ENCODE measurements at places on chromosomes 1 and 21. TPM values are rescaled to one million over a fixed set of nuclear protein-coding genes. Genes with fewer than 3 reads are reported as not detected.

GRCh38 chr1:63892632-63893395, 119.0 kb downstream of the ROR1 start:
- DNase-seq, result no peak

The C1QA gene
- not detected for total RNA-seq

DNA sequence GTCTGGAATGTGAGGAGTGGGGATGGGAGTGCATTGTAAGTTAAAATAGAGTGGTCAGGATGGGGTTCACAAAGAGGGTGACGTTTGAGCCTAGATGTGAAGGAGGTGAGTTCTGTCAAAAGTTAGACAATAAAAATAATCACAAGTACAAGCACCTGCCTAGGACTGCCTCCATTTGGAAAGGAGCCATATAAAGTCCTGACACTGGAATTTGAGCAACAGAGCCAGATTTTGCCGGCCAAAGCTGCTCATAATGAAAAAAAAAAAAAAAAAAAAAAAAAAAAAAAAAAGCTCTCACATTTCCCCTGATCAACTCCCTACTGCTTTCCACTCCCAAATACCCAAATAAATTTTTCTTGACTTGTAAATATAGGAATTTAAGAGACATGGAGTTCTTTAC, 4.1 kb downstream of the PALMD start:
- DNase-seq, result no peak

GRCh38 chr1:20321573-20321972, 30.9 kb downstream of the VWA5B1 start:
- no peak for DNase-seq

DNA sequence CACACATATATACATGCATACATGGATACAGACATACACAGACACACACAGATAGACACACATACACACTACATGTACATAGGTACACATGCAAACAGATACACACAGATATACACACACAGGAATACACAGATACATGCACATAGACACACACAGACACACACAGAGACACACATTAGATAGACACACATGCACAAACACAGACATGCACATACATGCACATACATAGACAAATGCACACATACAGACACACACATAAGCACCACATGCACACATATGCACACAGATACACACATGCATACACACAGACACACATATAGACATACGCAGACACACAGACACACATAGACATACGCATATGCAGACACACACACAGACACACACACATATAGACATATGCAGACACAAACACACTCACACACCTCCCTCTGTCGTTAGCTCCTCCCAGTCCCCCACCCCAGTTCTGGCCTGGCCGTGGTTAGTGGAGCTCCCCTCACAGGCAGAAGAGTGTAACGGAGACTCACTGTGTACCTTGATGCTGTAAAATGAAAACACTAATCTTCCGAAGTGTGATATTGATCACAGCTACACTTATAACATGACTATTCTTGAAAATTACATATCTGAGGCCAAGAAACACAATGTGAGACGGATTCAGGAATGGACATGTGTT, 7.6 kb downstream of the UBASH3A start:
- DNase-seq, result no peak

The BOLA1 gene
- 11.5 TPM for total RNA-seq

DNA sequence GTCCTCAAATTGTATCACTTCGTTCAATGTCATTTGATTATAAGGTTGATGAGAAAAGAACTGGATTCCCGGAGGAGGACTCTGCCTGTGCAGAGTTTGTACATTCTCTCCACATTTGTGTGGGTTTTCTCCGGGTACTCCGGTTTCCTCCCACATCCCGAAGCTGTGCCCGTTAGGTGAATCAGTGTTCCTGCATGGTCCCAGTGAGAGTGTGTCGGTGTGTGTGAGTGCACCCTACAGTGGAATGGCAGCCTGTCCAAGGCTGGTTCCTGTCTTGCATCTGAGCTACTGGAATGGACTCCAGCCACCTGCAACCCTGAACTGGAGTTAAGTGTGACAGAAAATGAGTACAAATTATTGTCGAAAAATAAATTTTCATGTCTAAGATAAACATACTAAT, 92.2 kb upstream of the KCTD3 start:
- no peak for DNase-seq

GRCh38 chr1:94239051-94239450, 1.7 kb upstream of the ARHGAP29 start:
- DNase-seq, result no peak

DNA sequence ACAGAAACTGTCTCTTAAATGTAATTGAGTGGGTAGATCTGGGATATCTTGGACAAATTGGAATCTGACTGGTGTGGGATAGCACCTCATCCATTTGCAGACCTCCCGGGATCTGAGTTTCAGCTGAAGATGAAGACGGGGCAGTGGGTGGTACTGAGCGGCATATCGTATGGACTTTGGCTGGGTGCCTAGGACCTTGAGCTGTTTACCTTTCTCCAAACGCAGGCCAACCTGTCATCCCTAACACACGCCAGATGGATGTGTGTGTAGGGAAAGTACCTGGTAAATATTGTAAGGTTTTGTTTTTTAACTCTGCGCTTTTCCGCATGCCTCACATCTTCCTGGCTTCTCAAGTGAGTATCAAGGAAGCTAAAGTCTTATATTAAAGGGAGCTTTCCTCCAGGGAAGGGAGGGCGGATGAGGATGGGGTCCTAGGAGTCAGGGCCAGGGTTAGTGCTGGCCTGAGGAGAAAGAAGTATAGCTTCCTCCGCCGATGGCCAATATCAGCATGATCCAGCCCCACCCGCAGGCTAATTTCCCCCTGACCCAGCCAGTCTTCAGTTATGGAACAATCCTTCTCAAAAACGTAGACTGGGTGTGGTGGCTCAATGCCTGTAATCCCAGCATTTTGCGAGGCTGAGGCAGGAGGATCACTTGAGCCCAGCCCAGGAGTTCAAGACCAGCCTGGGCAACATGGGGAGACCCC, 26.2 kb downstream of the ATP8B2 start:
- DNase-seq, result no peak

The KLHDC9 gene
- 1.6 TPM for total RNA-seq

The ANXA9 gene
- total RNA-seq, result not detected

The LRRC71 gene
- total RNA-seq, result not detected

GRCh38 chr1:202959276-202959620, 1.1 kb upstream of the ADIPOR1 start:
- DNase-seq, result no peak

GRCh38 chr1:58249388-58249736, 297.2 kb downstream of the OMA1 start:
- DNase-seq, result no peak

GRCh38 chr1:113872219-113872935, 865 bp upstream of the PTPN22 start:
- no peak for DNase-seq

The KLHDC7A gene
- not detected for total RNA-seq

The LCE3B gene
- not detected for total RNA-seq

DNA sequence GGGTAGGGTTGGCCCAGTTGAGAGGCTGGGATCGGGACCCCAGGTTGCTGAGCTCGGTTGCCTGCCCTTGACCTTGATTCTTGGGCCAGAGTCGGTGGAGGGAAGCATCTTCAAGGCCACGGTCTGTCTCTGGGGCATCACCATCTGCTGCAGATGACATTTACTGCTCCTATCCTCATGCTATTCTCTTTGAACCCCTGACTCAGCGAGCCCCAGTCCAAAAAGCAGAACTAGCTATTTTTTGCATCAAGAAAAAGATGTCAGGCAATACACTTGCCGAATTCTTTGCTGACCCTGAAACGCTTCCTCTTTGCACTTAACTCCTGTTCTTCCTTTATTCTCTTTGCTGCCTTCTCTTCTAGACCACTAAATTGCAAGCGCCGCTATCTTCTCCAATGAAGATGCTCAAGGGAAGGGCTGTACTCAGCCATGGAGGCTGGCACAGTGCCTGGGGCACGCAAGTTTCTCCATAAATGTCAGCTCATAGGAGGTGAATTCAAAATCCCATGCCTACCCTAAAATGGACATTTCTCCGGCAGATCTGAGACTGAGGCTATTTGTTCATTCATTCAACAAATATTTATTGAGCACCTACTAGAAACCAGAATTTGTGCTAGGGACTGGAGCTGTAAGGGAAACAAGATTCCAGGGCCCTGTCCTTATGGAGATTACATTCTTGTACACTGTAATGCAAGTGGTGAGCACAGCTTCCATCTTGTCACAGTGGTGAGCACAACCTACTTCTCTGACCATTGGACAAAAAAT, 20.5 kb upstream of the CAPZB start:
- no peak for DNase-seq

The TSPEAR gene
- total RNA-seq, result 0.15 TPM

The CD5L gene
- total RNA-seq, result not detected

- DNase-seq, result no peak
Measured at GRCh38 chr1:236850077-236850979, 55.2 kb downstream of the MTR start.

DNA sequence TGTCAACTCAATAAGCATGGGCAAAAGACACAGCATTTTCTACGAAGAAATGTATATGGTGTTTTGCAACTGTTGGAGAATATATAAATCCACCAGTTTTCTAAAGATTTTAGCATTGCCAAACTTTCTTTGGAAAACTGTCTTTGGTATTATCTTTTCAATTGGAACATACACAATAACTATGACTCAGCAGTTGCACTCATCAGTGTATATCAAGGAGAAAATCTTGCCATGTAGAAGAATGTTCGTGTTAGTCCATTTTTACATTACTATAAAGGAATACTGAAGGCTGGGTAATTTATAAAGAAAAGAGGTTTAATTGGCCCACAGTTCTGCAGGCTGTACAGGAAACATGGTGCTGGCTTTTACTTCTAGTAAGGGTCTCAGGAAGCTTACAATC, 41.1 kb downstream of the PRKAA2 start:
- no peak for DNase-seq

- DNase-seq, result no peak
Measured at GRCh38 chr1:194071205-194071604, 884.8 kb upstream of the B3GALT2 start.

- DNase-seq, result no peak
Measured at GRCh38 chr1:216723274-216723780, at the start of gene ESRRG. Gene ESRRG, minus strand, starts transcription at chr1:216723429. Its CDS starts 130 bp downstream, at chr1:216723299.

The LINGO4 gene
- total RNA-seq, result not detected

The GPR161 gene
- total RNA-seq, result 30.8 TPM

DNA sequence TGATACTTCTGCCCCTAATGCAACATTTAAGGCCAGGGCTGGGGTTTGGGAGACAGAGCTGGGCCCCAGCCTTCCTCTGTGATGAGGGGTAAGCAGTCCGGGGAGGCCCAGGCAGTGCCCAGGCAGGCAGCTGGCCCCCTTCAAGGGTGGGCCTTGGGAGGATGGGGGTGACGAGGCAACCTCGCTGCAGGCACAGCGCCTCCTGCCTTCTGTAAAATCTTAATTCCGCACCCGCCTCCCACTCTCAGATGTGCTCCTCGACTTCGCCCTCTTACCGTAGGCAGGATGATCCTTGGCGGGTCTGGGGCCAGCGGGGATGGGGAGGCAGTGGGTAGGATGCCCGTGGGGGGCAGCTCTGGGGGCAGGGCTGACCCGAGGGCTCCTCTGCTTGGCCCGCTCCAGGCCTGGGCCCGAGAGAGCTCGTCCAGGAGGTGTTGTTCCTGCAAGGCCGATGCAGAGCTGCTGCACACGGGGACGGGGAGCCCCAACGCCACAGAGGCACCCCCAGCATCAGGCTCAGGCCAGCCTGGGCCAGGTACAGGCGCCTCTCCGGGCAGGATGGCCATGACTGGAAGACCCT, 9.1 kb downstream of the C21orf58 start:
- no peak for DNase-seq

GRCh38 chr1:176717066-176717750, 254.2 kb downstream of the PAPPA2 start:
- DNase-seq, result no peak

GRCh38 chr1:116096013-116096618, 15.1 kb upstream of the MAB21L3 start:
- DNase-seq, result no peak

DNA sequence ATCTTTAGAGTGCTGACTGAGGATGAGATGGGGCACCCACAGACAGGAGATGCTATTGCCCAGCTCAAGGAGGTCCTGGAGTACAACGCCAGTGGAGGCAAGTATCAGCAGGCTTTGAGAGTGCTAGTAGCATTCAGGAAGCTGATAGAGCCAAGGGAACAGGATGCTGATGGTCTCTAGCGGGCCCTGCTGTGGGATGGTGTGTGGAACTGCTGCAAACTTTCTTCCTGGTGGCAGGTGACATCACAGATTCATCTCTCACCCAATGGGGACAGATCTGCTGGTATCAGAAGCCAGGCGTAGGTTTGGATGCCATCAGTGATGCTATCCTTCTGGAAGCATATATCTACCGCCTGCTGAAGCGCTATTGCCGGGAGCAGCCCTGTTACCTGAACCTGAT, 609.8 kb upstream of the NCAM2 start:
- DNase-seq, result no peak

DNA sequence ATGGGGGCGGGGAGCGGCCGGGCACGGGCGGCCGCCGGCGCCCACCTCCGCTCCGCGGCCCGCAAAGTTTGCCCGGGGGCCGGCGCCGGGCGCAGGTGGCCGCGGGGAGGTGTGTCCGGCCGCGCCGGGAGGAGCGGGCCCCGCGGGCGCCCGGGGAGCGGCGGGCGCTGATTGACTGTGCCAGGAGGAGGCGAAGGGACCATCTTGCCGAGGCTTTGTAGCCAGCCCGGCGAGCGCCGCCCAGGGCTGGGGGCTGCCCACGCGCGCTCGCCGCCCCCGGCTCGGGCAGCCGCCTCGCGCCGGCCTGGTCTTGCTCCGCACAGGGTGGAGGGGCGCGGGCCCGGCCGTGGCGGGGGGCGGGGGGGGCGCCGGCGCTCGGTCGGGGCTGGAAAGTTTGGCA, 432 bp downstream of the EPHB2 start:
- DNase-seq, result no peak

DNA sequence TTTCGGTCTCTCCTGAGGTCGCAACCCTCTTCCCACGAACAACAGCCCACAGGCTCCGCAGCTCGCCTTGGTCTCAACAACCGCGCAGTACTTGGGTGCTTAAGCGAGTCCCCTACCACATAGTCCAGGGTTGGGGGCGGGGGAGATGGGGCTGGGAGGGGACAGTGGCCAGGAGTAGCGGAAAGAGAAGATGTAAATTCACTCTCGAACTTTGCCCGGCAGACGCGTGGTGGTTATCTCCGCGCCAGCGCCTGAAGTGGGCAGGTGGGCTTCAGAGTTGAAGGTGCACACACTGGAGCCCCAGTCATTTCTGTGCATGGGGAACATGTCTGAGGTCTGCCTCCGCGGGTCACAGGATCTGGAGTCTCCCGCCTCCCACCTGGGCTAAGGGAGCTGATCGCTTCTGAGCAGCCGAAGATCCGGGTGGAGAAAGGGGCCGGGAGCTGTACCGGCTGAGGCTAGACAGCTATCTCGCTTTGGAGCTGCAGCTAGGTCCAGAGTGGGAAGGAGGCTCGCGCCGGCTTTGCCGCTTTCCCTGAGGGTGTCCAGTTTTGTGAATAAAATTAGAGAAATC, 4.3 kb upstream of the FOXD2 start:
- no peak for DNase-seq

The OXCT2 gene
- not detected for total RNA-seq

DNA sequence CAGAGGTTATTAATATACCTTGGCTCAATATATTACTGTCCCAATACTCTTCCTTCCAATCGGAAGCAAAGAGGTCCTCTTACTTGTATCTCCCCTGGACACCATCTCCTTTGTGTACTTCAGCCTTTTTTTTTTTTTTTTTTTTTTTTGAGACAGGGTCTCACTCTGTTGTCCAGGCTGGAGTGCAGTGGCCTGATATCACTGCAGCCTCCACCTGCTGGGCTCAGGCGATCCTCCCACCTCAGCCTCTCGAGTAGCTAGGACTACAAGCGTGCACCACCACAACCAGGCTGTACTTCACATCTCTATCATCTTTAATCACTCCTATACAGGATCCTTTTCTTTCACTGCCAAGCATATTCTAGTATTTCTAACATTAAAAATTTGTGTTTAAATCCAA, 2.8 kb upstream of the DARS2 start:
- DNase-seq, result no peak

The NMNAT1 gene
- 13.7 TPM for total RNA-seq

All from chondrocyte (in vitro differentiated cells).